ENCODE measurements at places on chromosomes 3 and 15.

DNA sequence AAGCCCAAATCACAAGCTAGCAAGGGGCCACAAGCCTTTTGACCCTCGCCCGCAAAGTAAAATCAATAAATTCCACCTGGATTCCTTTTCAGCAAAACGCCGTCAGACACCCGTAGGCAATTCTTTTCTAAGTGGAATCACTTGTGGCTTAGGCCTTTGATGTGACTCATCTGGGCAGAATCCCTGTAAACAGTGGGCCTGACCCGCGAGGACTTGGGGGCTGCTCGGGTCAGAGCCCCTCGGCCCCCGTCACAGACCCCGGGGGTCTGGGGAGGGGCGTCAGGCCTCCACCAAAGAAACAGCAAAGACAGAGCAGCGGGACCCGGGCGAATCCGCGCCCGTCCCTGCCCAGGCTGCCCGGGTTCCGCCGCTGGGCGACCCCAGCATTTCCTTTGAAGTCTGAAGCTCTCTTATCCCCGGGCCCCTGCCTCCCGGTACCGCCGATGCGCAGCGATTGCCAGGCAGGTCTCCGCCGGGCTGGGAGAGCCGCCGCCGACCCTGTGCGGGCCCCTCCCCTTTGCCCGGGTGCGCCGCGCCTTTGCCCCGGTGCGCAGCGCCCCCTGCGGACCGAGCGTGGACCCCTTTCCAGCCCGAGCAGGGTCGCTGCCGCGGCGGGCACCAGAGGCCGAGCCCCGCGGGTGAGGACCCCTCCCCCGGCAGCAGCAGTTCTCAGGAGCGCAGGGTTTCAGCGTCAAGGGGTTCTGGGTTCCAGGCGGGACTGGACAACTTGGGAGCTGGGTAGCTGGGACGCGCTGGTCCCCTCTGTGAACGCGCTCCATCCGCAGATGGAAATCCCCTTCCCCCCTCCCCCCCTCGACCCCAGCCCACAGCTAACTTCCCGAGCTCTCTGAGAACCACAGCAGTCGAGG is 178.3 kb downstream of the UACA start:
- peak; percentile 22 for DNase-seq

DNA sequence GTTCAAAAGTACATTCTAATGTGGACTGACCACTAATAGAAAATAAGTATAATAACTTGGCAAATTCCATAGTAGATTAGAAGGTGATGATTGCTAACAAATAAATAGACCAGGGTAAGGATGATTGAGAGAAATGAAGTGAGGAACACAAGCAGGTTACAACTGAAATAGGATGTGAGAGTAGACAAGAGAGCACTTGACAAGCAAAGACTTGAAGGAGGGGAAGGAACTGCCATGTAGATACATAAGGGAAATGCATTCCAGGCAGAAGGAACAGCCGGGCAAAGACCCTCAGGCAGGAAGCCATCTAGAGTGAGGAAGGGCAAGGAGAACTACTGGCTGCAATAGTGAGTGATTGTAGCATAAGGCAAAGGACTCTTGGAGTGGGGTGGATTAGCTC is 5.0 kb downstream of the PLA1A start:
- no peak for DNase-seq

DNA sequence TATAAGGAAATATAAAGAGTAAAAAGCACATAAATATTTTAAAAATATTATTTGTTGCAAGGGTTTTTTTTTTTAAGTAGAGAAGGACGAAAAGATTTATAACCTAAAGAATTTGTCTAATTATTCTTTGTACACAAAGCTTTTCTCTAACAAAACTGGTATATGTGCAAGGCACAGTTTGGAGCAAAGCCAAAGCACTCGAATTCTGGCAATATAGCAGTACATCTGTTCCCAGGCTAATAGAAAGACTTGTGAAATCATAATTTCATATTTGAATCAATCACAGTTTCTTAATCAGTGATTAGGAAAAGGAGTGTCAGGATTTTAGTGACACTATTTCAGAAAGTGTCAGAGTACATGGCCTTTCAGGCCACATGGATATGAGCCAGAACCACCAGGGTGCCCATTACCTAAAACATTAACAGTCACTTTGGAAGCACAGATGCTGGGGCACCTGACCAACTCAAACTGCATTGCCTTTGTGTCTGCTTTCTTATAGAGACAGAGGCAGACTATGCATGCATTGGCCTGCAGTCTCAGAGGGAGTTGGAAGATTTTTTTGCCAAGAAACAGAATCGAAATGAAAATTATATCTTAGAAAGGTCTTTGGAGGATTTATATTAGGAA is 651.8 kb upstream of the SGO1 start:
- no peak for DNase-seq

- no peak for DNase-seq
These were observed 40.5 kb downstream of the PPCDC start for GRCh38 chr15:75063889-75064288.

GRCh38 chr15:67992834-67993233 is 61.3 kb upstream of the PIAS1 start:
- no peak for DNase-seq
